ENCODE measurements at places on chromosomes 6 and 20. TPM values are rescaled to one million over a fixed set of nuclear protein-coding genes. Genes with fewer than 3 reads are reported as not detected.

EIF2S2 gene
- 38.1 TPM for polyA plus RNA-seq

PROKR2 gene
- polyA plus RNA-seq, result not detected

RSPO3 gene
- polyA plus RNA-seq, result 19.8 TPM

TTLL9 gene
- polyA plus RNA-seq, result 0.19 TPM

TAAR8 gene
- not detected for polyA plus RNA-seq

ADGRG6 gene
- polyA plus RNA-seq, result 10.1 TPM

PRPH2 gene
- polyA plus RNA-seq, result 5.4 TPM

C6orf163 gene
- polyA plus RNA-seq, result 1.4 TPM

SDC4 gene
- 8.5 TPM for polyA plus RNA-seq

OR12D3 gene
- polyA plus RNA-seq, result not detected

MYCT1 gene
- polyA plus RNA-seq, result 18.9 TPM

TMEM244 gene
- polyA plus RNA-seq, result not detected

GINS1 gene
- 7.4 TPM for polyA plus RNA-seq

GRCh38 chr6:90101403-90101802 is 195.2 kb downstream of the BACH2 start:
- DNase-seq, result no peak

GRCh38 chr20:2745060-2745910 is 52.7 kb downstream of the EBF4 start:
- no peak for DNase-seq

- DNase-seq, result peak; percentile 86
Observed at GRCh38 chr6:163926642-163927041, 512.1 kb downstream of the QKI start.

DNA sequence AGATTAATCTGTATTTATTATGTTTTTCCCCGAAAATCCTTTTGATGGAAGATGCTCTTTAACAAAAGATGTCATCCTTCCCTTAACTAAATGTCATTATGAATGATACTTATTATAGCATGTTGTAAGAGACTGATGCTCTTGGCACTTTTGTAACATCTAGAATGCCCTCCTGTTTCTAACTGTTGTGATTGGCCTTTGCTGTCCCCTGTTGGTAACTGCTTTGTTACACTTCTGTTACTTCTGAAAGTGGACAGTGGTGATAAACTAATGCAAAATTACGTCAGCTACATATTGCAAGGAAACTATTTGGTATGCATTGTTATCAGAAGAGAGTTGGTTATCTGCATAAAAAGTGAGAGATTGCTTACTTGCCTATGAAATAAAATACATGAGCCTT is 5.8 kb downstream of the TTK start:
- no peak for DNase-seq

- DNase-seq, result no peak
Observed at GRCh38 chr6:52616059-52616690, 39.3 kb upstream of the TRAM2 start.

DNA sequence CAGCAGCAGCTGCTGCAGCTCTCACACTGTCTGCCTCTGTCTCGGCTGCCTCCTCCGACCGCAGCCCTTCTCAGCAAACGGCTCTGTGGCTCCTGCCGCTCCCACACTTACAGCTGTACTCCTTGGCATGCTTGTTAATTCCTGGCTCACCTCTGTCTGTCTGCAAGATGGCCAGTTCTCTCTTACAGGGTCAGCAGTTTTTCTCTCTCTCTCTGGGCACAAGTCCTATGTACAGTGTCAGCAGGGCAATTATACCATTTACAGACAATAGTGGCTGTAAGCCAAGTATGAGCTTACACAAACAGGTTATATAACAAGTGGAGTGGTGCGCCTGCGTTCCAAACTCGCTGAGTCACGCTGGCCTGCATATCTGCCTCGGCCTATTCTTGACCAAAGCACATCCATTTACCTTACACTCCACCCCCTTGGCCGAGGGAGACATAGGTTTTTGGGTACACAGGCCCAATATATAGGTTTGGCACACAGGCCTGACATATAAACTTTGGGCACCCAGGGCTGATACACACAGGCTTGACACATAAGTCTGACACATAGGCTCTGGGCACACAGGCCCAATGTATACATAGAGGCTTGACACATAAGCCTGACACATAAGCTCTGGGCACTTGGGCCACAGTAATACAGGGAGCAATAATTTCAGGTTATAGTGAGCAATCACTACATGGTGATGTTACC is 4.4 kb downstream of the ZKSCAN3 start:
- no peak for DNase-seq

DNA sequence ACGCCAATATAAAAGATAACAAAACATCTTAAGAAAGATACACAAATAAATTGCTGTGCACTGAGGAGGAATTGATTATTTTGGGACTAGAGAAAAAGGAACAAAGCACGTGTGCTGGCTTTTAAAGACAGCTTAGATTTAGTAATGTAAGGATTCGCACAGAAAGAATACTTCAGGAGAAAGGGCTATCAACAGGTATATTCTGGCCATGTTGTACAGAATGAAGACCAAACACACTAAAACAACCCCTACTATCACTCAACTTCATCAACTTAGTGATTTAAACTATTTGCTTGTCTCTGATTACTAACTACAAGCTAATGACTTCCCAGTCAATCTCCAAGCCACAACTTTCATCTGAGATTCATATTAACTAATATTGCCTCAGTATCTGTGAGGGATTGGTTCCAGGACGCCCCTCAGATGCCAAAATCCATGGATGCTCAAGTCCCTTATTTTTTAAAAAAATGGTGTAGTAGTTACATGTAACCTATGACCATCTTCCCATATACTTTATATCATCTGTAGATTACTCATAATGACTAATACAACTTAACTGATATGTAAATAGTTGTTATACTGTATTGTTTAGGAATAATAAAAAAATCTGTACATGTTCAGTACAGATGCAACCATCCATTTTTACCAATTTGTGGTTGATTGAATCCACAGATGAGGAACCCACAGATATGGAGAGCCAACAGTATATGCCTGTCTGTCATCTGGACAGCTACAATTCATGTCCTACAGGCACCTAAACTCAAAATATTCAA is 4.5 kb downstream of the DEK start:
- DNase-seq, result no peak

- no peak for DNase-seq
Observed at GRCh38 chr6:73898599-73898998, 202.6 kb downstream of the CD109 start.

- DNase-seq, result peak; percentile 61
Observed at GRCh38 chr20:37406010-37406998, 60.4 kb downstream of the SRC start.

DNA sequence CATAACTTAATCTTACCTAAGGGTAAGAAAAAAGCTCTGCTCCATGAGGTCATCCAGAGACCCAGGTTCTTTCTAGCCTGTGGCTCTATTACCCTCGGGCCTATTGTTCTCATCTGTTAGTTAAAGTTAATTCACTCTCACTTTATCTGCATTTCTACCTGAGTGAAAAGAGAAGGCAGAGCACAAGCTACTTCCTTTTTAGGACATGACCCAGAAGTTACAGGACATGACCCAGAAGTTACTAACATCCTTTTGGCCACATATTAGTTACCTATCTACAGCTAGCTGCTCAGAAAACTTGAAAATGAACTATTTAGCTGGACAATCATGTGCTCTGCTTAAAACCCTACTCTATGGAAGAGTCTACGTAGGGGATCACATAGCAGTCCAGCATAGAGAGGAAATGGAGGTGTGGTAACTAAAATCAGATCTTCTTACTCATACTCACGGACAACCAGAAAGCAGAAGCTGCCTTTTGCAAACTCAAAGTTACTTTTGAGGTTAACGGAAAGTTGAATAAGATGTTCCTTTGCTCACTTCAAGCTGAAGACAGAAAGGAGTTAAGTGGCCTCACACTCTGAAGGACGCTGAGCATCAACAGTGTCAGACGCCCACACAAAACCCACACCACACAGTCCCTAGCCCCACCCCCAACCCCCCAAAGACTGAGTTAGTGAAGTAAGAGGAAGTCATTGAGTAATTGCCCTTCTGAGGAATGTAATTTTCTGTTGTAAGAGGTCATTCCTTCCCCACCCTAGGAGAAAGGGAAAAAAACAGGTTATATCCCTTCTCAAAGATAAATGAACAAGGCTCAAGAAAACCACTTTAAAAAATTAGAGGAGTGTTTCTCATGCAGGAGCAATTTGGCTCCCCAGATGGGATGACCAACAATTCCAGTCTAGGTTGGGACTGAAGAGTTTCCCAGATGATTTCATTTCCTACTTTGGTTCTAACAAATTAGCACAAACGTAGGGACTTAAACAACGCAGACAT is 45.9 kb upstream of the TAB2 start:
- DNase-seq, result peak; percentile 12

DNA sequence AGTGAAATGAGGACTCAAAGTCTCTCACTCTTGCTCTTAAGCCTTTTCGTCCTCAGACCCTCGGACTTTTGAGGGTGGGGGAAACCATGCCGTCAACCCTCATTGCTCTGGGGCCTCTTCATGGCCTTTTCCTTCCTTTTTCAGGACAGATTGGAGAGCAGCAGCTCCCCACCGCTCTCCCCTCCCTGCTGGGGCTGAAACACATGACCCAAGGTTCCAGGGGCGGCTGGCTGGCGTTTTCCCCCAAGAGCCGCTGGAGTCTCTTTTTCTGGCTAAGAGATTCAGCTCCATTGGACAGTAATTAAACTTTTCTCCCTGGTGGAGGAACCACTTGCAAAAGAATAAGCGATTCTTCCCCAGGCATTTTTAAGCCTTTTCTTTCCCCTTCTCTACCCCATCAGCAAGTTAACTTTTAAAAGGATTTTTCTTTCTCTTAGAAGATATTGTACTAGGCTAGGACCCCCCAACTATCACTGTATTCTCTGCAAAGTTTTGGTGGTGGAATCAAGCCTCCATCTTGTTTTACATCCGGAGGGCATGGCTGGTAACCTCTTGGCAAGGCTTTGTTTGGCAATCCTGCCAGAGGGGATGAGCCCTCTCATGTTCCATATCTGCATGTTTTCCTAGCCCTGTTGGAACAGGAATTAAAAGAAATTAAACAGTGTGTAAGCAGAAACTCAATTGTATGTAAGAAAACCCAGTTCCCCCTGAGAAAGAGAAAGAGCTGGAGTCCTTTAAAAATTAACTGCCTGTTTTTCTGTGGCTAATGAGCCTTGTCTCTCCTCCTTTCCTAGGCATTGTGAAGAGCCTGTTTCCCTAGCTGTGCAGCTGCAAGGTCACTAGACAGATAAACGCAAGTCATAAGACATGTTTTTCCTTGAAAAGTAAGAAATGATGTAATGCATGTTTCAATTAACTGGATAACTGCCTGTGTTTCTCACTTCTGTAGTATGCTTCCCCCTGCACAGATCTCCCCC is 100.8 kb upstream of the GPR6 start:
- DNase-seq, result no peak

- no peak for DNase-seq
Observed at GRCh38 chr6:87628881-87629280, 38.9 kb downstream of the ORC3 start.

DNA sequence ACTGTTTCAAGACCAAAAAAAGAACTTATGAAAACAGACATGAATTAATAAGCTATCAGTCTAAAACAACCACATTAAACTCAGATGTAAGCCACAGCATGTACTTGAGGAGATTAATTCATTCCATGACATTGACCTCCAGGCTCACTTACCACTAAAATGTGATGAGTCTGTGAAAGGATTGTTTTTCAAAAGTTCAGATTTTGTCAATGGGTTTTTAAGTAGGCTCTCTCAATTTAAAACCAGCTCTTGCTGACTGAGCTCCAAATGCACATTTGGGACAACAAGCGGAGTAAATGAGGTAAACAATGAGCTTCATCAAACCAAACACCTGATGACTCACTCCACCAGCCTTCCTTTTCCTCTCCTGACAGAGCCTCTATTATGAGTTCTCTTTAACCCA is 197.0 kb downstream of the SIM1 start:
- no peak for DNase-seq

- peak; percentile 61 for DNase-seq
Observed at GRCh38 chr20:23086931-23087411, 847 bp upstream of the CD93 start.

DNA sequence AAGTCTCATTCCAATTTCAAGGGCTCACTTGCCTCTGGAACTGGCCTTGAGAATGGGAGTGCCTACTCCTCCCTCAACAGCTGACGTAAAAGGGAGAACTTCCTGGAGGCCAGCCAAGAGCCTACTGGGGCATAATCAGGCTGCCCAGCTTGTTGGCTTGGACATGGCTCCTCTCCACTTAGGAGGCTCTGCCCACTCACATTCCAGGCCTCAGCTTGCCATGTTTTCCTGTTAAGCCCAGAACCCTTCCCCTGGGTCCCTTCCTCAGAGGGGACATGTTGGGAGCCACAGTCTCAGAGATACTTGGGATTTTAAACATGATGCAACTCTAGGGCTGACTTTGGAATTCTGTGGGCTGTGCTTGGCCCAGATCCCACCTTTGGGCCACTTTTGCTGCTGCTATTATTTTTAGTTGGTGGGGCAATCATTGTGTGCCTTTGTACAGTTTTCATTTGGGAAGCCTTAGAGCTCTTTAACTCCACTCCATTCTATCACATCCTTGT is 31.5 kb upstream of the ADTRP start:
- DNase-seq, result peak; percentile 75

- DNase-seq, result peak; percentile 72
Observed at GRCh38 chr6:161257793-161258457, 15.9 kb downstream of the AGPAT4 start.

DNA sequence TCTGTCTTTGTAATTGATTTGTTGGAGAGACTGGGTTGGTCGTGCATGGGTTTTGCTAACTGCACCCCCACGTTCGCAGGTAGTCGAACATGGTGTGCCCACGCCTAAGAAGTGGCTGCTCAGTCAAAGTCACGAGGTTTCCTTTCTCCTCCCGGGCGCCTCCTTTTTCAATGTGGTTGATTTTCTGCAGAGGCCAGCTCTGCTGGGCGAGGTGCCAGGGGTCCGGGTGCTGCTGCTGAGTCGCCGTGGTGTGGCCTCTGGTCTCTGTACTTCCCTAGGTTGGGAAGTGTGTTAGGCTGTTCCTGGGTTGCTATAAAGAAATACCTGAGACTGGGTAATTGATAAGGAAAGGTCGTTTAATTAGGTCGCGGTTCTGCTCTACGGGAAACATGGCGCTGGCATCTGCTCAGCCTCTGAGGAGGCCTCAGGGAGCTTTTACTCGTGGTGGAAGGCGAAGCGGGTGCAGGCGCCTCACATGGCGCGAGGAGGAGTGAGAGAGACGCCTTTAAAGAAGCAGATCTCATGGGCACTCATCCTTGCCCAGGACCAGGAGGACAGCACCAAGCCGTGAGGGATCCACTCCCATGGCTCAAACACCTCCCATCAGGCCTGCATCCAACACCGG is 14.1 kb downstream of the OSBPL2 start:
- DNase-seq, result no peak

- no peak for DNase-seq
Observed at GRCh38 chr6:168601111-168601510, 160.1 kb downstream of the SMOC2 start.

- peak; percentile 60 for DNase-seq
Observed at GRCh38 chr6:104638841-104639290, 220.9 kb downstream of the HACE1 start.
